ENCODE measurements at places on chromosomes 3 and 15. TPM values are rescaled to one million over a fixed set of nuclear protein-coding genes. Genes with fewer than 3 reads are reported as not detected.

Gene FOXL2
- total RNA-seq: not detected

GRCh38 chr15:101255051-101255395 lies 3.2 kb upstream of the CHSY1 start:
- no peak for DNase-seq

GRCh38 chr3:45861043-45861719 lies 19.3 kb upstream of the LZTFL1 start:
- DNase-seq: no peak

Gene WNT5A
- total RNA-seq: 6.9 TPM

Gene SLC7A14
- total RNA-seq: not detected

Gene APEH
- 99.5 TPM for total RNA-seq

Gene LTF
- 4.8 TPM for total RNA-seq

Gene ROBO1
- 10.8 TPM for total RNA-seq

Gene NRROS
- total RNA-seq: 3.1 TPM

Gene SLC35A5
- total RNA-seq: 14.6 TPM

Measured in Right ventricle myocardium inferior (tissue), 1 donor.